ENCODE measurements at places on chromosomes 11 and 22. TPM values are rescaled to one million over a fixed set of nuclear protein-coding genes. Genes with fewer than 3 reads are reported as not detected.

- no peak for DNase-seq
These were observed 50.4 kb upstream of the C11orf87 start for GRCh38 chr11:109371444-109372176.

The PTPRJ gene
- polyA plus RNA-seq: 22.4 TPM

GRCh38 chr11:2743427-2744110 lies 43.8 kb upstream of the KCNQ1OT1 start:
- DNase-seq: no peak

- DNase-seq: no peak
These were observed 57.9 kb upstream of the ANGPTL5 start for GRCh38 chr11:101974255-101974654.
